Fibroblast of lung (primary cell): ENCODE measurements at places on chromosomes 4 and X. TPM values are rescaled to one million over a fixed set of nuclear protein-coding genes. Genes with fewer than 3 reads are reported as not detected.
A peak's percentile ranks its signal among the peaks of the same experiment; 100 is the strongest.

The SEPSECS gene
- total RNA-seq: 9.2 and 12.4 TPM in 2 replicates

DNA sequence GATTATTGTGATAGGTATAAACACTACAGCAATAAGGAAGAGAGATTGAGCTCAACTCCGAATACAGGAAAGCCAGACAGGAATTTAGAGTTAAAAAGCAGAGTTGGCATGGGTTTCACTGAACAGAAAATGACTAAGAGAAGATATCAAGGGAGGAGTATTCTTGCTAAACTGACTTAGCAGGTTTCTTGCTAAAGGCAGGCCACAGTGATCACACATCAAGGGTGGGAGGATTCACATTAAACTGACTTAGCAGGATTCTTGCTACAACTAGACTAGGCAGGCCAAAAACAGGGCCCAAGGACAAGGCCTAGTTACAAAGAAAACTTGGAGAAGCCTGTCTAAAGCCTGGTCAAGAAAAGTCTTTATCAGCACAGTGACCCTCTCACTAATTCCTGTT lies 195.1 kb downstream of the MAGEB5 start:
- DNase-seq: no peak
- no peak overlapping the region for H3K4me3 ChIP-seq
- H3K4me1 ChIP-seq: no peaks in the 10 kb centered on the region
- H3K27ac ChIP-seq: no peak overlapping the region

DNA sequence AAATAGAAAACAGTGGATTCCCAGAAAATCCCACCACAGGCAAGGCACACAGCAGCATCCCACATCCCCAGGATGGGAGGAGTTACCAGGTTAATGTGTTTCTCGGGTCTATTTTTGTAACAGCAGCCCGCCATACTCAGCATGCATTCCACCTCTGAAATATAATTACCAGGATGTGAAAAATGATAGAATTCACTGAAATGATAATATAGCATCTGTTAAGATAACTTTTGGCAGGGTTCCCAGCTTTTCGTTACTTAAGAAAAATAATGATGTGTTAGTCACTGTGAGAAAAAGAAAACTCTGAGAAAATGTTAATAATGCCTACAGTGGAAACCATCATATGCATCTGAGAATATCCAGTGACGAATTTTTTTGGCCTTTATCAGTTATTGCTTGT lies 87.1 kb downstream of the VCX2 start:
- peak; percentile 93 for DNase-seq
- no peaks in the 10 kb centered on the region for H3K36me3 ChIP-seq
- no peak overlapping the region for H3K27ac ChIP-seq

The PLAC8 gene
- total RNA-seq: under 0.01 and 0.33 TPM in 2 replicates

The ADGRG4 gene
- not detected in 2 replicates for total RNA-seq

DNA sequence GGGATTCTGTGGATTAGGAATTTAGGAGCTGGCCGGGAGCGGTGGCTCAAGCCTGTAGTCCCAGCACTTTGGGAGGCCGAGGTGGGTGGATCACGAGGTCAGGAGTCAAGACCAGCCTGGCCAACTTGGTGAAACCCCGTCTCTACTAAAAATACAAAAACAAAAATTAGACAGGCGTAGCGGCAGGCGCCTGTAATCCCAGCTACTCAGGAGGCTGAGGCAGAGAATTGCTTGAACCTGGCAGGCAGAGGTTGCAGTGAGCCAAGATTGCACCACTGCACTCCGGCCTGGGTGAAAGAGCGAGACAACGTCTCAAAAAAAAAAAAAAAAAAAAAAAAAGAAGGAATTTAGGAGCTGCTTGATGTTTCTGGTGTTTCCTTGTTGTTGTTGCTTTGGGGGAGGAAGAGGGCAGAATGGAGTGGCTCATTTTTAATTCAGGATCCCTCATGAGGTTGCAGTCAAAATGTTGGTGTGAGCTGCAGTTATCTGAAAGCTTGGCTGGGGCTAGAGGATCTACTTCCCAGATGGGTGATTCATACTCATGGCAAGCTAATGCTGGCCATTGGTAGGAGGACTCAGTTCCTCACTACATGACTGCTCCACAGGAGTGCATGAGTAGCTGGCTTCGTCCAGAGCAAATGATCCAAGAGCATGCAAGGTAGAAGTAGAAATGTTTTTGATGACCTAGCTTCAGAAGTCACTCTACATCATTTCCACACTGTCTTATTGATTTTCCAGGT lies 26.5 kb upstream of the JADE1 start:
- H3K27me3 ChIP-seq: no peaks in the 10 kb centered on the region
- H3K4me3 ChIP-seq: no peak overlapping the region
- no peaks in the 10 kb centered on the region for H3K36me3 ChIP-seq
- no peak for DNase-seq

The XKRX gene
- under 0.01 and 0.17 TPM in 2 replicates for total RNA-seq

DNA sequence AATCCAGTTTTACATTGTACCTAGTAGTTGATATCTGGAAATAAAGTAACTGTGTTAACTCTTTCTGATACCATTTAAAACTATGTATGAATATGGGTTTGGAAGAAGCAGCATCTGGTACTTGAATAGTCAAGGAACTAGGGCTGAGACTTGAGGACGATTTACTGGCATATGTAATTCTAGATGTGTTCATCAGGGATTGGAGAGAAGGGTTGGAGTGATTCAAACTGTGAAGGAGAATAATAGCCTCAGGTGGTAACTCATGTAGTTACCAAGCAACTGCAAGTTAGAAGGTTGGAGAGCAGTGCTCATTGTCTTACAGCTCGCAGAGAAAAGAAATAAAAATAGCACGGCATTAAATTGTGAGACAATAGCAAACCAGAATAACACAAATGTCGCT lies 29.5 kb upstream of the TXLNG start:
- H3K27ac ChIP-seq: no peak overlapping the region
- no peaks in the 10 kb centered on the region for H3K27me3 ChIP-seq
- H3K4me1 ChIP-seq: no peaks in the 10 kb centered on the region
- DNase-seq: no peak
- H3K4me3 ChIP-seq: no peak overlapping the region
- H3K36me3 ChIP-seq: no peaks in the 10 kb centered on the region

DNA sequence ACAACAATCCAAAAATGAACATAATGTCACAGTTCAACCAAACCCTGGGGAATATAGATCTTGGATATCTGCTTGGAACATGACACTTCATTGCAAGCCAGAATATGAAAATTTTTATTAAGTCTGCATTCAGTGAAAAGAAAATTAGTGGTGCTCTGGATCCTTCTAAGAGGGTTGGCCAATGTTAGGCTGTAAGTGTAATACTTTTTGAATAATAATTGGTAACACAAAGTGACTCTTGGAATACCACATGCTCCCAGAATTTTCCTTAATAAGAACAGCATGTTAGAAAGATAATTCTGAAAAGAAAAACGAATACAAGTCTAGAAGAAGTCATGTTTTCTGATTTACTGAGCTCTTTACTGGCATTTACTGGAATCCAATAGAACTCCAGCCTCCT lies 175.8 kb downstream of the RASL11B start:
- no peaks in the 10 kb centered on the region for H3K36me3 ChIP-seq

GRCh38 chrX:139828033-139828432 lies 104.8 kb downstream of the ATP11C start:
- no peaks in the 10 kb centered on the region for H3K36me3 ChIP-seq
- H3K27ac ChIP-seq: no peak overlapping the region

- peak; percentile 93 for DNase-seq
- H3K4me3 ChIP-seq: no peak overlapping the region
- H3K27ac ChIP-seq: no peak overlapping the region
- peaks cover 2% of the 10 kb centered on the region for H3K4me1 ChIP-seq
- no peaks in the 10 kb centered on the region for H3K27me3 ChIP-seq
Measured at GRCh38 chr4:98528882-98529281, 129.5 kb downstream of the TSPAN5 start.

GRCh38 chr4:157918036-157918832 lies 254.6 kb downstream of the GASK1B start:
- no peaks in the 10 kb centered on the region for H3K4me1 ChIP-seq
- peak; percentile 10 for DNase-seq
- no peak overlapping the region for H3K4me3 ChIP-seq
- H3K27me3 ChIP-seq: no peaks in the 10 kb centered on the region
- H3K27ac ChIP-seq: no peak overlapping the region

DNA sequence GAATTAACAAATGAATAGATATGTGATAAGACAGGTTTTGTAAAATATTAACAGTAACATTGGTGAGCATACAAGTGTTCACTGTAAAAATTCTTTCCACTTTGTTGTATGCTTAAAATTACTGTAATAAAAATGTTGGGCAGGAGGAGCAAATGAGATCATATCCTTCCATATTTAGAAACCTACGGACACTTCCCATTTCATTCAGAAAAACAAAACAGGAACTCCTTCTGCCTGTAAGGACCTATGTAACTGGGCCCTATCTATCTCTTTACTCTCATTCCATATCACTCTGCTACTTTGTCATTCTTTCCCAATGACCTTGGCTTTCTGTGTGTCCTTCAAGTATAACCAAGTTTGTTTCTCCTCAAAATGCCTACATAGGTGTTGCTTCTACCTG lies 53.7 kb upstream of the SLC39A8 start:
- no peak overlapping the region for H3K4me3 ChIP-seq
- DNase-seq: no peak
- no peaks in the 10 kb centered on the region for H3K27me3 ChIP-seq
- H3K27ac ChIP-seq: no peak overlapping the region

DNA sequence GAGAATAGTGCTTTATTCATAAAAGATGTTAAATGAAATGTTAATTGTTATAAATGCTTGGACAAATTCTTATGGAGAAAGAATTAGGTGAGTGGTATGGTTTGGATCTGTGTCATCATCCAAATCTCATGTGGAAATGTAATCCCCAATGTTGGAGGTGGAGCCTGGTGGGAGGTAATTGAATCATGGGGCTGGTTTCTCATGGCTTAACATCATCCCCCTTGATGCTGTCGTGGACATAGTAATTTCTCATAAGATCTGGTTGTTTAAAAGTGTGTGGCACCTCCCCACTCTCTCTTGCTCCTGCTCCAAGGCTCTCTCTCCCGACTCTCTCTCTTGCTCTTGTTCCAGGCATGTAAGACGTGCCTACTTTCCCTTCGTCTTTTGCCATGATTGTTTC lies 22.5 kb downstream of the GYPE start:
- H3K4me3 ChIP-seq: no peak overlapping the region
- DNase-seq: no peak
- no peak overlapping the region for H3K27ac ChIP-seq
- no peaks in the 10 kb centered on the region for H3K27me3 ChIP-seq

- H3K4me1 ChIP-seq: no peaks in the 10 kb centered on the region
- no peak for DNase-seq
- H3K27me3 ChIP-seq: no peaks in the 10 kb centered on the region
- no peak overlapping the region for H3K4me3 ChIP-seq
Measured at GRCh38 chr4:144985531-144985930, 112.5 kb downstream of the ANAPC10 start.

GRCh38 chr4:48698029-48698971 lies 81.8 kb downstream of the FRYL start:
- peak overlapping the region; percentile 61 for H3K27ac ChIP-seq
- no peaks in the 10 kb centered on the region for H3K27me3 ChIP-seq
- H3K4me1 ChIP-seq: peaks cover 17% of the 10 kb centered on the region
- H3K36me3 ChIP-seq: no peaks in the 10 kb centered on the region

GRCh38 chr4:39635023-39635422 lies 3.6 kb downstream of the SMIM14 start:
- DNase-seq: no peak
- H3K4me3 ChIP-seq: no peak overlapping the region
- no peaks in the 10 kb centered on the region for H3K27me3 ChIP-seq
- H3K36me3 ChIP-seq: no peaks in the 10 kb centered on the region

GRCh38 chr4:18051281-18051680 lies 29.7 kb upstream of the LCORL start:
- H3K4me1 ChIP-seq: peaks cover 3% of the 10 kb centered on the region
- peak; percentile 9 for DNase-seq
- H3K4me3 ChIP-seq: no peak overlapping the region
- no peaks in the 10 kb centered on the region for H3K27me3 ChIP-seq

DNA sequence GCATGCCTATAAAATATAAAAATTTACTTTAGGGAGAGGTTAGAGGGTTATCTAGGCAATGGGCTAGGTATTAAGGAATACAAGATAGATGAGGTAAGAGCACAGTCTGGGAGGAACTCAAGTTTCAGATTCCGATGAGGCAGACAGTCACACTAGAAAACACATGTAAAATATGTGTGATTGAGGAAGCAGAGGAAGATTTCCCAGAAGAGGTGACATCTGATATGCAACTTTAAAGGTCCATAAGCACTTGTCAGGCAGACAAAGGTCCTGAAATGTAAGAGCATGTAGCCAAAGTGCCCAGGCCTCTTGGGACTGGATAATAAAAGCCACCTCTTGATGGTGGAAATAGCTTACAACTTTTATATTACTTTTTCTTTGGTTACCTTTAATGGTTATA lies 81.1 kb upstream of the AADAT start:
- H3K27ac ChIP-seq: no peak overlapping the region
- H3K4me3 ChIP-seq: no peak overlapping the region
- no peaks in the 10 kb centered on the region for H3K27me3 ChIP-seq

- no peak for DNase-seq
- H3K4me1 ChIP-seq: peaks cover 4% of the 10 kb centered on the region
- no peak overlapping the region for H3K27ac ChIP-seq
- H3K27me3 ChIP-seq: peaks cover 12% of the 10 kb centered on the region
- peak overlapping the region; percentile 63 for H3K4me3 ChIP-seq
Measured at GRCh38 chr4:81470456-81471297, 1.0 kb downstream of the RASGEF1B start.

The TSPAN7 gene
- total RNA-seq: not detected in 2 replicates

DNA sequence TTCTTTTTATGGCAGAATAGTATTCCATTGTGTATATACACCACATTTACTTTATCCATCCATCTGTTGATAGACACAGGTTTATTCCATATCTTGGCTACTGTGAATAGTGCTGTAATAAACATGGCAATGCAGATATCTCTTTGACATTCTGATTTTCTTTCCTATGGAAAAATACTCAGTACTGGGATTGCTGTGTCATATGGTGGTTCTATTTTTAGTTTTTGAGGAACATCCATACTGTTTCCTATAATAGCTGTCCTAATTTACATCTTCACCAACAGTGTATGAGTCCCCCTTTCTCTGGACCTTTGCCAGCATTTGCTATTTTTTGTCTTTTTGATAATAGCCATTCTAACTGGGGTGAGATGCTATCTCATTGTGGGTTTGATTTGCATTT lies 73.5 kb downstream of the GPAT3 start:
- H3K4me3 ChIP-seq: no peak overlapping the region
- H3K27me3 ChIP-seq: no peaks in the 10 kb centered on the region
- DNase-seq: no peak
- no peaks in the 10 kb centered on the region for H3K4me1 ChIP-seq

The AKAP14 gene
- not detected in 2 replicates for total RNA-seq

The RBMX2 gene
- total RNA-seq: 32.0 and 37.2 TPM in 2 replicates

The CSN1S1 gene
- total RNA-seq: not detected in 2 replicates

The QRFPR gene
- not detected in 2 replicates for total RNA-seq

The ZNF630 gene
- total RNA-seq: 2.1 and 4.3 TPM in 2 replicates

DNA sequence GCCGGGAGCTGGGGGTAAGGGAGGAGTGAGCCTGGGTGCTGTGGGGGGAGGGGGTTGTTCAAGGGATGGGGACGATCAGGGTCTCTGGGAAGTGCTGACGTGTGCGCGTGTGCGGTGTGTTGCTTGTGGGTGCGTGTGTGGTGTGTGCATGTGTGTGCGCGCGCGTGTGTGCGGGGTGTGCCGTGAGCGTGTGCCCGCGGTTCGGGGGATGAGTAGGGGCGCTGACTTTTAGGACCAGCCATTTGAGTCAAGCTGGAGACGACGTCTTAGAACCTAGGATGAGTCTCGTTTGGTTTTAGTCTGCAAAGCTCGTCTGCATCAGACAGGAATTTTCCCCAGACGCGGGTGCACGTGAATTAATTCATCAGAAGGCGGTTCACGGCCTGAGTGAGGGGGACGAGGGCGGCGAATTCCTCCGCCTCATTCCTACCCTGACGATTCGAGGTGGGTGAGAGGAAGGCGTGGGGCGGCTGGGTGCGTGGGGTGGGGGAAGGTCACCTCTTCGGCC lies 950 bp upstream of the TMEM271 start:
- H3K36me3 ChIP-seq: no peaks in the 10 kb centered on the region
- no peak overlapping the region for H3K4me3 ChIP-seq
- no peak overlapping the region for H3K27ac ChIP-seq
- peaks cover 24% of the 10 kb centered on the region for H3K27me3 ChIP-seq
- no peaks in the 10 kb centered on the region for H3K4me1 ChIP-seq

The MED14 gene
- total RNA-seq: 8.5 and 18.3 TPM in 2 replicates
